Neural crest cell (in vitro differentiated cells): ENCODE measurements at places on chromosomes 6 and 20. TPM values are rescaled to one million over a fixed set of nuclear protein-coding genes. Genes with fewer than 3 reads are reported as not detected.

The OR2B6 gene
- total RNA-seq, result not detected in 2 replicates

The LY6G6C gene
- total RNA-seq, result 1.2 TPM in 2 replicates

The RNF182 gene
- 2.3 and 3.0 TPM in 2 replicates for total RNA-seq

The DZANK1 gene
- 7.5 and 8.0 TPM in 2 replicates for total RNA-seq

The RUNX2 gene
- total RNA-seq, result 0.14 and 0.16 TPM in 2 replicates

The ADTRP gene
- not detected in 2 replicates for total RNA-seq

The PSORS1C2 gene
- total RNA-seq, result not detected in 2 replicates

The JPH2 gene
- total RNA-seq, result 0.07 TPM in 1 of 2 replicates, not detected in the other

The PRSS35 gene
- 3.3 and 3.9 TPM in 2 replicates for total RNA-seq
